A549 treated with DMSO at 1 μM for 4 hours (cell line): ENCODE measurements at places on chromosomes 11 and 22. TPM values are rescaled to one million over a fixed set of nuclear protein-coding genes. Genes with fewer than 3 reads are reported as not detected.

Gene OR52M1
- not detected in 5 replicates for total RNA-seq

Gene RCOR2
- 0.96 to 1.3 TPM (median 1.00 TPM) in 5 replicates for total RNA-seq

Gene APOBEC3B
- total RNA-seq, result 28.1 to 32.2 TPM (median 30.9 TPM) in 5 replicates

Gene ACCS
- 14.1 to 18.1 TPM (median 16.4 TPM) in 5 replicates for total RNA-seq

Gene OR56A1
- not detected in 5 replicates for total RNA-seq

Gene PATE4
- not detected in 5 replicates for total RNA-seq

Gene APOBEC3F
- 1.9 to 2.4 TPM (median 2.3 TPM) in 5 replicates for total RNA-seq

Gene RASSF7
- total RNA-seq, result 30.2 to 36.0 TPM (median 31.5 TPM) in 5 replicates

Gene TMPRSS13
- total RNA-seq, result not detected in 5 replicates

Gene HTR3A
- total RNA-seq, result not detected in 5 replicates

Gene COMMD9
- total RNA-seq, result 37.0 to 57.4 TPM (median 55.8 TPM) in 5 replicates

Gene PGR
- 0.08 TPM in 1 of 5 replicates, not detected in the others for total RNA-seq

Gene BACE1
- 8.0 to 10.6 TPM (median 8.9 TPM) in 5 replicates for total RNA-seq

Gene TRPC6
- total RNA-seq, result 0.67 to 1.8 TPM (median 1.4 TPM) in 5 replicates

Gene POU2AF1
- total RNA-seq, result not detected in 5 replicates

Gene NUDT8
- total RNA-seq, result 8.7 to 14.8 TPM (median 11.6 TPM) in 5 replicates

Gene FAM111B
- total RNA-seq, result 7.6 to 9.9 TPM (median 9.1 TPM) in 5 replicates

Gene SLN
- total RNA-seq, result 0.45 to 1.9 TPM (median 0.70 TPM) in 5 replicates

Gene TMEM138
- 75.0 to 125 TPM (median 111 TPM) in 5 replicates for total RNA-seq
